ENCODE measurements at places on chromosomes 7 and 10.

- DNase-seq = no peak
These were observed 11.2 kb upstream of the CAPZA2 start for GRCh38 chr7:116851175-116851574.

DNA sequence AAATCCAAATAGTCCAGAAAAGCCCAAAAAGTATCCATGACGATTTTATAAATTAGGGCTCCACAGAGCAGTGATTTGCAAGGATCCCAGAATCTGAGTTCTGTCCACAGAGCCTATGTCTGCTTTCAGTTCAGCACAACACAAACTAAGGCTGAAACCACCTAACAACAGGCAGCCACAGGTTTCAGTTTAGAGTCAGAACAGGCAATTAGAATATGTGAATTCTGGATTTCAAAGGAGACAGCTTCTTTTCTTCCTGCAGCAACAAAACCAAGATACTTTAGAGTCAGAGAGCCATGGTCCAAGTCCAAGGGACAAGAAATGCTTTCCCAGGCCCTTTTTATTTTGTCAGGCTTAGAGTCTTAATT lies 23.6 kb downstream of the IFIT3 start:
- no peak for DNase-seq

- no peak for DNase-seq
These were observed 170.1 kb upstream of the SEMA3A start for GRCh38 chr7:84364708-84365107.

GRCh38 chr7:146713934-146714333 lies 597.3 kb downstream of the CNTNAP2 start:
- no peak for DNase-seq

DNA sequence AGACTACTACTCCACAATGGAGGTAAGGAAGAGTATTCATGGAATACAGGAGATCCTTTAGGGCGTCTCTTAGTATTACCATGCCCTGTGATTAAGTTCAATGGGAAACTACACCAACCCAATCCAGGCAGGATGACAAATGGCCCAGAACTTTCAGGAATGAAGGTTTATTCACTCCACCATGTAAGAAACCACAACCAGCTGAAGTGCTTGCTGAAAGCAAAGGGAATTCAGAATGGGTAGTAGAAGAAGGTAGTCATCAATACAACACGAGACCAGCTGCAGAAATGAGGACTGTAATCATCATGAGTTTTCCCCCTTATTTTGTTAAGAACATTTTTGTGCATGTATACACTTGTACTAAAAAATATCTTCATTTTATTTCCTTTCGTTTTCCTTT lies 76.6 kb downstream of the GPR37 start:
- no peak for DNase-seq

- DNase-seq = no peak
These were observed 113.3 kb upstream of the RSU1 start for GRCh38 chr10:16930540-16930939.

DNA sequence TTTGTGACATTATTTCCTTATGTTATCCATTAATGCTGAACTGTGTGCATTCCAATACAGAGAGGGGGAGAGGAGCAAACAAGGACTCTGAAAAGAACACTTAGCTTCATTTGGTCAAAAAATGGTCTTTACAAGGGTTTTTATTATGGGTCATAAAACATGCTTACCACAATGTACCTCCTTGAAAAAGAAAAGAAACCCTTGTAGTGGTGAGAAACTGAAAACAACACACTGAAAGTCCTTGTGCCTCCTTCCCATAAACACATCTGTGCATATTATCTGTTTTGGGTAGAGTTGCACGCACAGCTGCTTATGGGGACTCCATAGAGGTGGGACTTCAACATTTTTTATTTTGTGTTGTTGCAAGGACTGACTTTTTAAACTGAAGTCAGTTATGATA lies 98.7 kb downstream of the CDK6 start:
- no peak for DNase-seq

- DNase-seq = no peak
These were observed 233.0 kb downstream of the CACNA2D1 start for GRCh38 chr7:82210416-82211184.

DNA sequence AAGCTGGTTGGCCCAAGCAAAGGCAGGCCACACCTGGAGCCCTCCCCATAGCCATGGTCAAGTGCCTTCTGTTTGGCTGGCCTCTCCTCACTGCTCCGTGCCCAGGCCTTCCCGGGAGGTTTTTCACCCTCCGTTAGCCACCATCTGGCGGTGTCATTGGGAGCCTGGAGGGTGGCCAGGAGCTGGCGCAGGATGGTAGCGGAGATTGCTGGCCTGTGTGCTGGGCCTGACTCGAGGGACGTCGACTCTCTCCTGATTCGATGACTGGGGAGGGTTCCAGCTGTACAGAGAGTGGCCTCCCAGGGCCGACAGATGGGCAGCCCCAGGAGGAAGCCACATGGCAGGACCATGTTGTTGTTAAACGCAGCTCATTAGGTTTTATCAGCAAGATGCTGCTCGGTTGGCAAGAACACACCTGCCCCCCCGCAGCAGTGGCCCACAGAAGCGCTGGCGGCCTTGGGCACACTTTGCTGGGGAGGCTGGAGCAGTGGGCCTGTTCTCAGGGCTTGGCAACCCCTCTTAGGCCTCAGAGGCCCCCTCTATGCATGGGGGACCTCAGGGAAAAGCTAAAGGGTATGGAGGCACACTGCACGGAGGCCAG lies 64.0 kb upstream of the CACUL1 start:
- no peak for DNase-seq

- no peak for DNase-seq
These were observed 40.0 kb downstream of the GOLGA7B start for GRCh38 chr10:97889461-97890265.

DNA sequence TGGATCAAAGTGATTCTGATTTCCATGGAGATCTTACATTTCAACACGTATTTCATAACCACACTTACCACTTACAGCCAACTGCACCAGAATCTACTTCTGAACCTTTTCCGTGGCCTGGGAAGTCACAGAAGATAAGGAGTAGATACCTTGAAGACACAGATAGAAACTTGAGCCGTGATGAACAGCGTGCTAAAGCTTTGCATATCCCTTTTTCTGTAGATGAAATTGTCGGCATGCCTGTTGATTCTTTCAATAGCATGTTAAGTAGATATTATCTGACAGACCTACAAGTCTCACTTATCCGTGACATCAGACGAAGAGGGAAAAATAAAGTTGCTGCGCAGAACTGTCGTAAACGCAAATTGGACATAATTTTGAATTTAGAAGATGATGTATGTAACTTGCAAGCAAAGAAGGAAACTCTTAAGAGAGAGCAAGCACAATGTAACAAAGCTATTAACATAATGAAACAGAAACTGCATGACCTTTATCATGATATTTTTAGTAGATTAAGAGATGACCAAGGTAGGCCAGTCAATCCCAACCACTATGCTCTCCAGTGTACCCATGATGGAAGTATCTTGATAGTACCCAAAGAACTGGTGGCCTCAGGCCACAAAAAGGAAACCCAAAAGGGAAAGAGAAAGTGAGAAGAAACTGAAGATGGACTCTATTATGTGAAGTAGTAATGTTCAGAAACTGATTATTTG lies 15.3 kb downstream of the HNRNPA2B1 start:
- DNase-seq = no peak

GRCh38 chr10:88116971-88117626 lies 253.7 kb downstream of the PTEN start:
- peak; percentile 7 for DNase-seq

DNA sequence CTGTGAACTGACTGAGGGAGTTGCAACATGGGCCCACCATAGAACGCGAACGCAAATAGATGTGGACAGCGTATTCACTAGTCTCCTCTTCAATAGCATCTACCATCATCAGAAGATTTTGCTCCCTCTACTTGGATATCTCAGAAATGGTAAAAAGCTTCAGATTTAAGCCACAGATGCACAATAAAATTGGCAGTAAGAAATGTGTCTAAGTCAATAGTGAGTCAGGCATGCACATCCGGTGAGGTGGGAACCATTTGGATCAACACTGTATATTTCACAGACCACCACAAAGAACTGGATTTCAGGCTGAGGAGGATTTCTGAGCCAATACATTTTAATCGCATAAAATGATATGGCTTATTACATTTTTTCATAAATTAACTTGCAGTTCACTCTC lies 111.5 kb upstream of the ADAM12 start:
- DNase-seq = no peak

- no peak for DNase-seq
These were observed 162.7 kb downstream of the AVL9 start for GRCh38 chr7:32658034-32658433.

DNA sequence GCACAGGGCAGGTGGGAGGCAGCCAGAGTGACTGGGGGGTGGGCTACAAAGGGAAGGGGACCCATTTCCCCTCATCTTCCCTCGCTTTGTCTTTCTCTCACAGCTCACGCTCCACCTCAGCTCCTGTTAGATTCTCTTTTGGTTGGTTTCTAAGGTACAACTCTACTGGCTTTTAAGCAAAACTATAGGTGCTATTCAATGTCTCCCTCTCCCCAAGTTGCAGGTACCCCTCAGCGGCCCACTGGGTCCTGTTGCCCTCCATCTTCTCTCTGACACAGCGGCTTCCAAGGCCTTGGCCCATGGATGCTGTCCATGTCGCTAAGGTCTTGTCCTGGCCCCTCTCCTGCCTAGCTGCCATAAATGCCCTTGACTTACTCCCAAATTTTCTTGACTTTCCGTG lies 168.4 kb downstream of the COBL start:
- DNase-seq = no peak

DNA sequence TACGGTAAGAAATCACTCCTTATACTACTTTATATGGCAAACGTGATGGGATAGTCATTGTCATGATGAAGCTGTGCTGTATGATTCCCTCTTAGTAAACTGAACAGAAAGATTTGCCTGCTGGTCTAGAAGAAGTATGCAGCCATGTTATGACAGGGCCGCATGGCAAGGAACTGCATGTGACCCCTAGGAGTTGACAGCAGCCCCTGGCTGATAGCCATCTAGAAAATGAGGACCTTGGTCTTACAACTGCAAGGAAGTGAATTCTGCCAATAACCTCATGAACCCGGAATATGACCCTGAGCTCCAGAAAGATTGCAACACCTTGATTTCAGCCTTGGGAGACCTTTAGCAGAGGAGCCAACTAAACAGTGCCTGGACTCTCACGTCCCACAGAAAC lies 193.3 kb downstream of the SEMA3E start:
- no peak for DNase-seq

DNA sequence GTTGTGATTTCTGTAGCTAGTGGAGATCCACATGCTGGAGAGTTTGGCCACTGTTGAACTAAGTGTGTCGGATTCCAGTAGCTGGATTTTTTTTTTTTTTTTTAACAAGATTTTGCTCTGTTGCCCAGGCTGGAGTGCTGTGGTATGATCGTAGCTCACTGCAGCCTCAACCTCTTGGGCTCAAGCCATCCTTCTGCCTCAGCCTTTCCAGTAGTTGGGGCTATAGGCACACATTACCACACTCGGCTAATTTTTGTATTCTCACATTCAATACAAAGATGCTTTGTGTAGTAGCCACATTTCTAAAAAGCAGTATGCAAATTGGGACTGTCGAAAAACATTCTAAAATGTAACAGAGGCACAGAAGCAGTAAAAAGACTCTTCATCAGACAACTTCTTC lies 63.5 kb downstream of the RABGEF1 start:
- no peak for DNase-seq

DNA sequence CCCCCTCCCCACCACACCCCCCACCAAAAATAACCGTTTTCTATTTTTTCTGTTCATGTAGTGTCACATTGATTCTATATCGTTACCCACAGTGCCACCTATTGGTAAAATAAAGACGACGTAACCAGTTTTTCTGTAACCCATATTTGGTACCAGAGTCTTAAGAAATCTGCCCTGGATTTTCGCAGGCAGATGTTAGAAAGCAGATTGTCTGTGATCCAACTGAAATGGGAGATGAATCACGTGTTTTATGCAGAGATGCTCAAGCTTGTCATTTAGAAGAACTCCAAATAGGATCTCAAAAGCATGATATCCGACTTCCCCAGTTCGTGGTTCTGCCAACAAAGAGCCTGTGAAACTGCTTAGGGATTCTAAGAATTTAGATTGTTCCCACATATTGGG lies 261.1 kb upstream of the CSTF2T start:
- DNase-seq = no peak

DNA sequence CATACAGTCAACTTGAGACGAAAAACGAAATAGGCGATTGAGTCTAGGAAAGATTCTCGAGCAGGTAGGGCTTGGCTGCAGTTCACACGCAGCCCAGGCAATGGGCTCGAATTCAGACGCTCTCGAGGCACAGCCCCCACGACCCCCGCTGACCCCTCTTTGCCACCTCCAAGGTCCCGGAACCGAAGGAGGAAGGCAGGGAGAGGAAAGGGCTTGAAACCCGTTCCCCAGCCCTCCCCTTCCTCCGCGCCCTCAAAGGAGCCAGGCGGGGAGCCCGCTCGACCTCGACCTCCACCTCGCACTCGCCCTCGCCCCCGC lies 441 bp downstream of the CCDC186 start:
- no peak for DNase-seq

GRCh38 chr7:13829914-13830900 lies 159.3 kb downstream of the ETV1 start:
- no peak for DNase-seq

- no peak for DNase-seq
These were observed 33.8 kb upstream of the ICA1 start for GRCh38 chr7:8295638-8296361.

DNA sequence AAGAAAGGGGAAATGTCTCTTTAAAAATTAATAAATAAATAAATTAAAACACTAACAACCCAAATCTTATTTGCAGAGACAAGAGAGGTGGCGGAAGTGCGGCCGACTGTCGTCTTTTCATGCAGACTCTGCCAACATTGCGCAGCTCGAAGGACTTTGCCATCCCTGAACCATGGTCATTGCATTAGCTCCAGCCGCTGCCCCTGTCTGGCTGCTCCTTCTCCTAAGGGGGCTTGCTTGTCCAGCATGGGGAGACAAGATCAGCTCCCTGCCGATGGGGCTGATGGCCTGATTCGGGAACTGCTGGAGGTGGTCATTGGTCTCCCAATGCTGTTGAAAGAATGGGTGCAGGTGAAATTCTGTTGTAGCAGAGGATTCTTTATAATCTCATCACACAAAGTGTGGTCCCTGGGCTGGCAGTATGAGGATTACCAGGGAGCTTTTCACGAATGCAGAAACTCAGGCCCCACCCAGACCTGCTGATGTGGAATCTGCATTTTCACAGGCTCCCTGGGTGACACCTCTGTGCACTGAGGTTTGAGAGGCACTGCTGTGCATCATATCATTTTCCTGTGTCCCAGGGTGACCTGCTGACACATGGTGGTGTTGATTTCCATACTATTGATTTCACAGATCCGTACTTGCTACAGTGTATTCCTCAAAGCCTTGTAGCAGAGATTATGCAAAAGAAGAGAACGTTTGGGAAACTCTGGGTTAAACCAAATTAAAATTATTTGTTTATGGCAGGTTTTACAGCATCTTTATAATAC lies 172.4 kb upstream of the ZMIZ1 start:
- DNase-seq = no peak

DNA sequence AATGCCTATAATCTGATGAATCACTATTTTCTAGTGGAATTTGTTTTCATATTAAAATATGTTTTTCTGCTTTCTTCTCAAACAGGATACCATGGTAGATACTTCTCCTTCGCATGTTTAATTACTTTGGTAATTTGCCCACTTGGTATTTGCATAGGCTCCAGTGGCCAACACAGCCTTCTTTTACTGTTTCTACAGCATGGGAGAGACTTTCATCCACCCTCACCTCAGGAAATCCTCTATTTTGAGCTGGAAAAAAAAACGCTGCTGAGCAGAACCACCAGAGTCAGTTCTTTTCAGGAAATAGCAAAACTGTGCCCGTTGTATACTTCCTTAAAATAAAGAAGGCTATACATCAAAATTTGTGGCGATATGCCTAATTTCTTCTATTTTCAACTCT lies 213.3 kb downstream of the MDFIC start:
- no peak for DNase-seq

GRCh38 chr10:11255796-11256444 lies 238.2 kb downstream of the CELF2 start:
- DNase-seq = no peak

Data from stimulated activated CD8-positive, alpha-beta memory T cell treated with anti-CD3 and anti-CD28 coated beads, Interleukin-7, amount 100 ng/mL, for 24 hours (primary cell).